OCI-LY7 (cell line): ENCODE measurements at places on chromosomes 1 and 21.

- no peak for DNase-seq
Observed at GRCh38 chr1:198842686-198843085, 203.8 kb downstream of the PTPRC start.

DNA sequence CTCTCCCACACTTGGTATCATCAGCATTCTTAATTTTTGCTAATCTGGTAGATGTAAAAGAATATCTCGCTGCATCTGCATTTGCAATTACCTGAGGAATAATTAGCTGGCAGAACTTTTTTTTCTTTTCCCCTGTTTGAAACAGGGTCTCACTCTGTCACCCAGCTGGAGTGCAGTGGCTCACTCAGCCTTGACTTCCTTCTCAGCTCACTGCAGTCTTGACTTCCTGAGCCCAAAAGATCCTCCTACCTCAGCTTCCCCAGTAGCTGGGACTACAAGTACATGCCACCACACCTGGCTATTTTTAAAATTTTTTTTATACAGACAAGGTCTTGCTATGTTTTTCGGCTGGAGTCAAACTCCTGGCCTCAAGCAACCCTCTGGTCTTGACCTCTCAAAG lies 35.4 kb upstream of the ENAH start:
- peak; percentile 77 for DNase-seq

DNA sequence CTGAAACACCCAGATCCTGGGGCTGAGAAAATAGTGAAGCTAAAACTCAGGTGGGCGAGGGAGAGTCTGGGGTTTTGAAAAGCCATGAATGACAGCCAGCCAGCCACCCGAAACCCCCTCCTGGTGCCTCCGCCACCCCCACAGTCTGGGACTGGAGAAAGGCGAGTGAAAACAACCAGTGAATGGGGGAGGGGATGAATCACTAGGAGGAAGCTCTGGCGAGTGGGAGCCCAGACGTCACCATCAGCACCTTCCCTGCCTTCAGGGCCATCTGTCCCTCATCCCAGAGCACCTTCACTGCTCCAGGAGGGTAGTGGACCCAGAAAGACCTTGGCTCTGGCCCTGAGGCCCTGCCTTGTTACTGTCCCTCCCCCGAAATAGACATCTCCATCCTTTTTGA lies 9.2 kb downstream of the RORC start:
- no peak for DNase-seq

GRCh38 chr1:20708057-20708456 lies 9.8 kb downstream of the KIF17 start:
- no peak for DNase-seq

GRCh38 chr1:226590614-226591013 lies 42.0 kb downstream of the STUM start:
- no peak for DNase-seq

- DNase-seq: no peak
Observed at GRCh38 chr1:12416101-12416500, 186.3 kb downstream of the VPS13D start.

- peak; percentile 92 for DNase-seq
Observed at GRCh38 chr1:14735841-14736240, 137.4 kb downstream of the KAZN start.

GRCh38 chr1:1247341-1247913 lies 905 bp upstream of the C1QTNF12 start:
- DNase-seq: no peak

- DNase-seq: no peak
Observed at GRCh38 chr21:42424914-42425541, 21.3 kb downstream of the UBASH3A start.

GRCh38 chr1:153531638-153532037 lies 4.2 kb downstream of the S100A6 start:
- no peak for DNase-seq

DNA sequence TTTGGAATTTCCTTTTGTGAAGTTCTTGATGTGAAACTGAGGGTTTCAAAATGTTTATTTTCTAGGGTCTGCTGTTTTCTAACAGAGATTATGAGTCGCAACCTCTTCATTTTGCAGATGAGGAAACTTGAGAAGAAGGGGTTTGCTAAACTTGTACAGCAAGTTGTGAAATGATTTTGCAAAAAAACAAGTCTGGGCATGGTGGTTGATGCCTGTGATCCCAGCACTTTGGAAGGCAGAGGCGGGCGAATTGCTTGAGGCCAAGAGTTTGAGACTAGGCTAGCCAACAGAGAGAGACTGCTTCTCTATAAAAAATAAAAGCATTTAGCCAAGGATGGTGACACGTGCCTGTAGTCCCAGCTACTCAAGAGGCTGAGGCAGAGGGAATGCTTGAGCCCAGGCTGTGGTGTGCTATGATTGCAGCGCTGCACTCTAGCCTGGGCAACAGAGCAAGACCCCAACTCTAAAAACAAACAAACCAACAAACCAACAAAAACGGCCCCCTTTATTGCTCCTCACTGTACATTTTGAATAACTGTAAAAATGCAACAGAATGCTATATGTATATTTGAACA lies 9.9 kb downstream of the TRIM67 start:
- no peak for DNase-seq

- DNase-seq: no peak
Observed at GRCh38 chr1:11335417-11336056, 62.5 kb downstream of the UBIAD1 start.

DNA sequence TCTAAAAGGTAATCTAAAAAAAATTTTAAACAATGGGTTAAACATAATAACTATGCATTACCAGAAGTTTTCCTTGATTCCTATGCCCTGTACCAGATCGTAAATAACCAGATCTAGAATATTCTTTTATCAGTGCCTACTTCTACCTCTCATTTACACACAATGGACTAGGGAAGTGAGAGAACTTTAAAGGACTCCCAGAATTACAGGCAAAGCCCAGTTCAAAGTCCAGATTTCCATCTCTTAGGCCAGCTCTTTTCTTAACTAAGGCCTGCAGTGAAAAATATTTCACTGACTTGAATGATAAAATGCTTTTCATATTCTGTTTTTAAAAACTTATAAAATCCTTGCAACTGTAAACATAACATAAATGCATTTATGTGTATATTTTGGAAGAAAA lies 32.6 kb downstream of the ESRRG start:
- DNase-seq: no peak
